G401 (cell line): ENCODE measurements at places on chromosomes 6 and 20.
A peak's percentile ranks its signal among the peaks of the same experiment; 100 is the strongest.

- no peak for DNase-seq
Measured at GRCh38 chr6:13131935-13132661, 196.2 kb downstream of the TBC1D7 start.

GRCh38 chr20:53921443-53921973 lies 148.9 kb downstream of the BCAS1 start:
- DNase-seq = no peak

DNA sequence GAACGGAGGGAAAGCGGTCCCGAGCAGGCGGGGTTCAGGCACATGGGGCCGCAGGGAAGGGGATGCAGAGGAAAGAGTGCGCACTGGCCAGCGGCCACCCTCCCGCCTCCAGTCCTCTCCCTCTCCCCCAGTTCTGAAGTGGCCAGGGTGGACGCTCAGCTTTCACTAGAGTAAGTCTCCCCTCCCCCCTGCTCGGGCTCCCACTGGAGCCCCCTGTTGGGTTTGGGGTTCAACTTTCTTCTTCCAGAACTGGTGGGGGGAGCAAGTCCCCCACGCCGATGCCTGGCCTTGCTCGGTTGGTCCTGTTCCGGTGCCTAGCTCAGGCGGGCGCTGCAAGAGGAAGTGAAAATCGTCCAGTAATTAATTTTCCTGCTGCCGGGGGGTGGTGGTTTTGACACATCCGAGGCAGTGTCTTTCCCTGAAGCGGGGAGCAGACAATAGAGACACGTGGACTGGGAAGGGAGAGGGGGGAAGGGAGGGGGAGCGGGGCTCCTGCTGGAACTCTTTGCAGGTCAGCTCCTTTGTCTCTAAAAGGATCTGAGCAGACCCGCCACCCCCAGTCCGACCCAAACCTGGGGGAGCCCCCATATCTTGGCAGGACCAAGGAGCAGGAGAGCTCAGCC lies 824 bp upstream of the SCRT2 start:
- no peak for DNase-seq

DNA sequence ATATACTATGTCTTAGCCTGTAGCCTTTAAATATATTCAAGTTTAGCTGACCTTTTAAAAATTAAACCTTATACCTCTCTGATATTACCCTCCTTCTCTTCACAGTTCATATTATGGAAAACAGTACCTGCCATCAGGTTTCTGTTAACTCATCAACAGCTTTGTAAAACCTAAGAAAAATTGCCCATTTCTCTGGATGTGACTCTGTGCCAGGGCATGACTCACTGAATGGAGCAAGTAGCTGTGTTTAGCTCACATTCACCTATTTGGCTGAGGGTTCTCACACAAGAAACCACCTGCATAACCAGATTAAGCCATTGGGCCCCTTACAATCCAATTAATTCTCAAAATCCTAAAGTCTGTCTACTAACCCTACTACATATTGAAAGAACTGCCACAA lies 678.8 kb upstream of the MARCKS start:
- DNase-seq = no peak

DNA sequence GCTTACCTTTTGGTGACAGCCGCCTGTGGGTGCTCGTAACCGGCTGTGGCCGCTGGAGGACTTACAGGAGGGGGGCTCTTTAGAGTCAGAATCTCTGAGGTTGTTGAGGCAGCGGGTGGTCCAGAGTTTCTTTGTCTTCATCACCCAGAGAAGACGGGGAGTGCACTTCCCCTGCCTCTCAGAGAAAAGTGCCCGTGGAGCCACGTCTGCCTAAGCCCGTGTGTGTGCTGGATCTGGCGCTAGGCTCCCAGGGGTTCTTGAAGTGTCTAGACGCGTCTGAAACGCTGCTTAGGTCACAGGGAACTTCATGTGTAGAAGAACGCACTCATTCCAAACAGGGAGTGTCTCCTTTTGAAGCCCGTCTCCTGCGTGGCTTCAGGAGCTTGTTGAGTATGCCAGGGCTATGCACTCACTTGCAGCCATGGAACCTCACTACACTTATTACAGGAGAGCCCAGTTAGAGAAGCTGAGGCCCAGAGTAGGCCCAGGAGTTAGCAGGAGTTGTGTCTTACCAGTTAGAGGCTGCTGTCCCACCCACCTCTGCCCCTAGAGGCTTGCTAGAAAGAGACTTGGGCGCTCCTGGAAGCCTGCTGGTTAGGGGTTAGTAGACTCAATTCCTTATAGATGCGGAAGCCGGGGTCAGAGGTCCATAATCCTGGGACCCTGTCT lies 1.3 kb downstream of the LSM14B start:
- DNase-seq = no peak

- DNase-seq = no peak
Measured at GRCh38 chr6:30759575-30760239, 15.4 kb upstream of the IER3 start.

DNA sequence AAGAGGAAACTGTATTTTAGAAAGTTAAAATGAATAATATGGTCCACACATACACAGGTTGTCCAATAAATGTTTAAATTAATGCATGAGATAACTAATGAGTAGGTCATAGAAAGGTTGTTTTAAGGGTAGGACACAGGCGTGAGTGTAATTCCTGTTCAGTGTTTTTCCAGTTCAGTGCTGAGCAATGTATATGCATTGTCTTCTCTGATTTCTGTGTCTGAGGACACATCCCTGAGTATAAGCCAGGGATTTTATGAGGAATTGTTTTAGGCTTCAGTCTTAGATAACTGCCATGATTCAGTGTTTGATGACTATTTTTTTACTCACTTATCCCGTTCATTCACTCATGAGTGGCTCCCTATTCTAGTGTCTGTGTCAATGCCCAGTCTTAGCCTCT lies 298.5 kb upstream of the TBX18 start:
- DNase-seq = no peak

DNA sequence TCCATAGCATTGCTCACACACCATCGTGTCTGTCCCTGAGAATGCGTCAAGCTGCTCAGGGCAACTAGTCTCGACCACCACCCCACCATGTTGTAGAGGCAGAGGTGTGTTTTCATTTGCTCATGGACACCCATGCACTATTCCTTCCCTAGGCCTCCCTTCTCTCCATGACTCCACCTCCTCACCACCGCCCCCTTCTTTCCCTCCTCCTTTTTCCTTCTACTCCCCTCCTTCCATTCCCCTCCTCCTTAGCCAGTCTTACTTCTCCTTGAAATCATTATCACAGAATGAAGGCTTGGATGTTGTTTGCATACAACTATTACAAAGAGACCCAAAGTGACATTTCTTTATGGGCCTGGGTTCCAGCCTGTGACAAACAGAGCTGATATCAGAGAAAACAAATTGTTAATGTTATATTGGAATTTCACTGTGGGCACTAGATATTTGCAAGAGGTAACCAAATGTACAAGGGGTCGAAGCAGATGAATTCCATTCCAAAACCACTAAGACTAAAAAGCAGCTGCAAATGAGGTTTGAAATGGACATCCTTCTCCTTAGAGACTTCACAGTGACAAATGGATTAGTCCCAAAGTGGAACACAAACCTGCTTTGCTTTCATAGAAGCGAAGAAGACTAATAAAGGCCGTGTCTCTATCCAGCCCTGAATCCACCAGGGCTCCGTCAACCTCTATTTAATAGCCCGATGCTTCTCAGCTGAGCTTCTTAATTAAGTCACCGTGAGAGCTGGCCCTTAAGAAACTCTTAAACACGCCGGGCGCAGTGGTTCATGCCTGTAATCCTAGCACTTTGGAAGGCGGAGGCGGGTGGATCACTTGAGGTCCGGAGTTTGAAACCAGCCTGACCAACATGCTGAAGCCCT lies 275.8 kb upstream of the SULF2 start:
- DNase-seq = no peak

DNA sequence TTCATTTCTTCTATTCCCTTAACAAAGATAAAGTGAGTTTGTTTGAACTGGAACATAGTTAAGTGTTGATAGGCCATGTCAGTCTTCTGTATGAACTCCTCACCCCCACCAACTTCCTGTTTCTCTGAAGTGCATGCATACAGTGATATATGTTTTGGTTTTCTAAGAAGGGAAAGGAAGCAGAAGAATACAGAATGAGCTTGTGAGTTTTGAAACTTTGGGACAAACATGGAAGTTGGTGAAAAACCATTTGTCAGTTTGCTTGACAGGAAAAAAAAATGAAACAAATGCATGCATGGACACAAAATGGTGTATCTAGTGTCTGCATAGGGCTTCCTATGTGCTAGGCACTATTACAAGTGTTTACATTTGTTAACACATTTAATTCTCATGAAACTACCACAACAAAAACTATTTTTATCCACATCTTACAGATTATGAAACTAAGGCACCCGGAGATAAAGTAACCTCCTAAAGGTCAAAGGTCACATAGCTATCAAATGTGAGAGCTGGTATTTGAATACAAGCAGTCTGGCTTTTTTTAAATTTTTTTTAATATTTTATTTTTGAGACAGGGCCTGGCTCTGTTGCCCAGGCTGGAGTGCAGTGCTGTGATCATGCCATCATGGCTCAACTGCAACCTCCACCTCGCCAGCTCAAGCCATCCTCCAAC lies 105.9 kb downstream of the ADGRB3 start:
- no peak for DNase-seq

GRCh38 chr6:135576055-135576454 lies 78.5 kb upstream of the AHI1 start:
- DNase-seq = no peak

- peak; percentile 38 for DNase-seq
Measured at GRCh38 chr6:40477246-40478126, 109.7 kb downstream of the LRFN2 start.

DNA sequence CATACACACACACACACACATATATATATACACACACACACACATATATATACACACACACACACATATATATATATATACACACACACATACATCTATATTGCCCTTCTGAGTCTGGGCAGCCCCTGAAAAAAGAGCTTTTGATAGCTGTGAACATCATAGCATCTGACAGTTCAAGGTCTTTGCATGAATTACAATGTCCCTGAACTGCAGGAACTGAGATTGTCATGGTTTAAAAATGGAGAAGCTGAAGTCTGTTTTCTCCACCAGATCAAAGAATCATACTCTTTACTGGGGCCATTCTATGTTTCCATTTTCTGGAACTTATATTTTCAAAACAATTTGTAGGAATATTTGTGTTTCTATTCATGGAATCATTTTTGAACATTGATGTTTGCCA lies 189.8 kb downstream of the ZDHHC14 start:
- no peak for DNase-seq

DNA sequence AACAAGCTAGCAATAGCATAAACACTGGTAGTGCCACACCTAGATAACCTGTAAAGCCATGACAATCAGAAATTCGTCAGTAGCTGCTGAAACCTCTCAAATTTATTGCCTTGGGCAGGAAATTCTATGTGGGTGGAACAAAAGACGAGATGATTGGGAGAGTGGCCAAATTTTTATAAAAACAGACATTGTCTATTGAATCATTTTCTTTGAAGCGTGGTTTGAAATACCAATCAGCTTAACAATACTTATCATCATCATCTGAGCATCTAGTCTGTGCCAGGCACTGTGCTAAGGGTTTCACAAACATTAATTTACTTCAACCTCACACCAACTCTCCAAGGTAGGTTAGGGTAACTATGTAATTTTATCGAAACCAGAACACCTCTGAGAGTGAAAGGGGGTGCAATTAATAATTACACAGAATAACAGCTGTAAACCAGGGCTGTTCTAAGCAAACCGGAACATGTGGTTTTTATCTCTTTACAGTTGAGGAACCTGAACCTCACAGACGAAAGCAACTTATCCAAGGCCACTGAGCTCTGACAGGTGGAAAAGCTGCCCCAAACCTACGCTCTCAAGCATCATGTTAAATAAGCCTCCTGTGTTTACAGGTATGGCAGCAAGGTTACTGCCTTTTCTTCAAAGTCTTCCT lies 43.4 kb downstream of the NHSL1 start:
- no peak for DNase-seq

- no peak for DNase-seq
Measured at GRCh38 chr6:2579241-2579761, 171.4 kb downstream of the MYLK4 start.

DNA sequence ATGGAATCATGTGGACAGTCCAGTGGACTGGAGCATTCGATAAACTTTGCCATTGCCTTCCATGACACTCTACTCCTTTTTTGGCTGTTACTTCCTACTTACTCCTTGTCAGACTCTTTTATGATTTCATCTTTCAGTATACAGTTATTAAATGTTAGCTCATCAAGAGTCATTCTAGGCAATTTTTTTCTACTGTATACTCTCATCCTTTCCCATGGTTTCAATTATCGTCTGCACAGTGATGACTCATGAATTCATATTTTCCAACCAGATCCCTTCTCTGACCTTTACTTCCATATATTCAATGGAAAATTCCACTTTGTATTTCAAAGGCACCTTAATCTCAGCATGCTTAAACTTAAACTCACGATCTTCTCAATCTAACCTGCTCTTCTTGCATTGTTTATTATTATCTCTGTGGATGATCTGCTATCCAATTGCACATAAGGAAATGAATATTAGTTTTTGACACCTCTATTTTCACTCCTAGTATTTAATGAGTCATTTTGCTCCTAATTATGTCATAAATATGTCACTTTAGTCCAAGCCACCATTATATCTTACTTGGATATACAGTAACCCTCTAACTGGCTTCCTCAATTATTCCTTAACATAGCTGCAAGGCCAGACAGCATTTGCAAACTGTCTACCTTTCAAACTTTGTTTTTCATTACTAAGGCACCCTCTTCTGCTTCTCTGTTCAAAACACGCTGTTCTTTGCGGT lies 427.5 kb downstream of the PHF3 start:
- no peak for DNase-seq

- DNase-seq = no peak
Measured at GRCh38 chr6:118581489-118581959, 33.4 kb downstream of the PLN start.

DNA sequence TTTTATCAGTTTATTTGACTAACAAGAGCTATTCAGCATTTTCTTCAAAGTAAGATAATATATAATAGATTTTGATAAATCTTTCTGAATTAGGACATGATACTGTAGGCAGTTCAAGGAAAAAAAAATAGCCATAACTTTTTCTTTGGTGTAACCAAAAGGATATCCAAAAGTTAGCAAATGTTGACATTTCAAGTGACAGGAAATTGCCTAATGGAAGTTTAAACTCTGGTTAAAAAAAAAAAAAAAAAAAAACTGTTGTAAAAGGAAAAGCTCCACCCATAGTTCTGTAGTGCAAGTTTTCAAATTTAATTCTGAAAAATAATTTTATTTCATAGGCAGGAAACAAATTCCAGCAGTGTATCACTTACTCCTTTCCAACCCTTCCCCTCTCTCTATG lies 18.8 kb downstream of the HEBP2 start:
- DNase-seq = no peak

- no peak for DNase-seq
Measured at GRCh38 chr6:166781331-166781730, 154.3 kb upstream of the RPS6KA2 start.

GRCh38 chr6:167580619-167580911 lies 246.1 kb upstream of the AFDN start:
- DNase-seq = no peak
